ENCODE measurements at places on chromosomes 4 and X.

DNA sequence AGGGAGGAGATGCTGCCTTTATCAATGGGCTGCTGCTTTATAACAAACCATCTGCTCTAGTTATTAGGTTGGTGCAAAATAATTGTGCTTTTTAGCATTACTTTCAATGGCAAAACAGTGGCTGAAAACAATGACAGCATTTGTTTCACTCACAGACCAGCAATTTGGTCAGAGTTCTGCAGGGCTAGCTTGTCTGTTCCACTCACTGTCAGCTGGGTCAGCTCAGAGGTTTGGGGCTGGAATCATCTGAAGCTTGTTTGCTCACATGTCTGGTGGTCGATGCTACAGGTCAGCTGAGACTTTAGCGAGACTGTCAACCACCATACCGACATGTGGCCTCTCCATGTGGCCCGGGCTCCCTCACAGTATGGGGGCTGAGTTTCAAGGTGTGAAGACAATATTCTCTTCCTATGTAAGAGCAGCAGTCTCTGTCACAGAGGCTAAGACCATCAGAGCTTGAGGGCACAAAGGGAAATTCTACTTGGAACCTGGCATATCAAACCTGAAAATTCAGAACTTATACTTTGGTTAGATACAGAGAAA, 81.3 kb upstream of the LIMCH1 start:
- no peak for DNase-seq

GRCh38 chr4:187354740-187355139, 631.1 kb upstream of the FAT1 start:
- no peak for DNase-seq

DNA sequence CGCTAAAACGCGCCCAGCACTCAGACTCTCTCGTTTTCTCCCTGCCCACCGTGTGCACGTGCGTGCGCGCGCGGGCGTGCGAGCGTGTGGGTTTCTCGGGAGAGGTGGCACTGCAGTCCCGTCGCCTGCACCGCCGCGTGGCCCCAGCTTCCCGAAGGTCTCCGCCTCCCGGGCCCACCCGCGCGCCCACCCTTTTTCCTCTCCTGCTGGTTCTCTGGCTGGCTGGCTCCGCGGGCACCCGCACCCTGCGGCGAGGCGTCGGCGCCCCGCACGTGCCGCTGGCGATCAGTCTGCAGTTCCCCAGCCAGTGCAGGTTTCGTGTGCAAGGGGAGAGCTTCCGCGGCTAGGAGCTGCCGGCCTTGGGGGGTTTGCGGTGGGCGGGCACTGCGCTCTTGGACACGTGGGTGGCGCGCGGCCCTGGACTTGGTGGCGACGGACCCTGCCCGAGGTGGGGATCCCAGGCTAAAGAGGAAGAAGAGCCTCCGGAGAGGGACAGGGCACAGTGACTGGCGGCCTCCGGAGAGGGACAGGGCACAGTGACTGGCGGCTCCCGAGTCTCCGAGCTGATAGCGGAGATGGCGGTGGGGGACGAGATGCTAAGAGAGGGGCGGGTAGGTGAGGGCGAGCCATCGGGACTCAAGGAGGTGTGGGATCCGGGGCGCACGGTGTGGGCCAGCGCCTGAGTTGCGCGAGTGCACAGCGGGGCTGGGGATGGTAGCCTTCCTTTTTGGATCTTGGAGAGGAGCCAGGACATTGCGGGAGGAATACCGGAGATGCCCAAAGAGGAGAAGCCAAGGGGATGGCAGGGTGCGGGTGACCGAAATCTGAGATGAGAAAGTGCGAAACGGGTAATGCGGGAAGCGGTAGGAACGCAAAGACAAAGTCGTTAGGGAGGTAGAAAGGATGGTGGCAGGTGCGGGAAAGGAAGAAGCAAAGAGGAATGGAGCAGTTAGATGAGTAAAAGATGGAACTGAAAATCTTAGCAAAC, at the start of gene FAM184B:
FAM184B (minus strand) TSS at position 322 of the 988 bp plus-strand sequence. CDS start 322 bp downstream, outside the sequence.
- no peak for DNase-seq

DNA sequence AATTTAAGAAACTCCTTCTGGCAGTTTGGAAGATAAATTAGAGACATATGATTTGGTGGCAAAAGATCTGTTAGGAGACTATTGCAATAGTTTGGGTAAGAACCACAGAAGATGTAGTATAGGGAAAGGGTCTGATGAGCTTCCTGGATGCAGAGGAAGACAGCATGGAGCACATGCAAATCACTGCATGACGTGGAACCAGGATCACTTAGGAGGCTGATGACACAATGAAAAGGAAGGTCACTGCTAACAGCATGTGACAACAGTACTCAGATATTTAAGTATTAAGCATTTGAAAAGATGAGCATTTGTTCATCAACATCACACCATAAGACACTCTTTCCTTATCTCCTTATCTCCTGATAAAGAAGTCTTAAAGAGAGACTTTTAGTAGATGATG, 167.8 kb upstream of the LDB2 start:
- DNase-seq = no peak

DNA sequence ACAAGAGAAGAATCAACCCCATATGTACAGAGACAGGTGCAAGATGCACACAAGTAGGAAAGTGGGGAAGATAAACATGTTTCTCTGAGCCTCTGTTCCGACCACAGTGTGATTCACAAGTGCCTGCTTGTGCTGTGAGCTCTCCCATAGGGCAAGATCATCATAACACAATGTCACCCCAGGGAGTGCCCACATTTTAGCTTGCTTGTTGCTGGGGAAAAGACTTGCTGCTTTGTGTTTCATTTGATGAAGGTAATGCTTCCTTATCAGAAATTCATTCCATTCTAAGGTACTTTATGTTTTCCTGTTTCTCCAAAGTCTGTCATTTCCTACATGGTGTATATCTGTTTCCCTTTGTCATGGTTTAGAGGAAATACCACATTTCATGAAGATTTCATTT, 304.5 kb upstream of the DIPK2B start:
- no peak for DNase-seq

DNA sequence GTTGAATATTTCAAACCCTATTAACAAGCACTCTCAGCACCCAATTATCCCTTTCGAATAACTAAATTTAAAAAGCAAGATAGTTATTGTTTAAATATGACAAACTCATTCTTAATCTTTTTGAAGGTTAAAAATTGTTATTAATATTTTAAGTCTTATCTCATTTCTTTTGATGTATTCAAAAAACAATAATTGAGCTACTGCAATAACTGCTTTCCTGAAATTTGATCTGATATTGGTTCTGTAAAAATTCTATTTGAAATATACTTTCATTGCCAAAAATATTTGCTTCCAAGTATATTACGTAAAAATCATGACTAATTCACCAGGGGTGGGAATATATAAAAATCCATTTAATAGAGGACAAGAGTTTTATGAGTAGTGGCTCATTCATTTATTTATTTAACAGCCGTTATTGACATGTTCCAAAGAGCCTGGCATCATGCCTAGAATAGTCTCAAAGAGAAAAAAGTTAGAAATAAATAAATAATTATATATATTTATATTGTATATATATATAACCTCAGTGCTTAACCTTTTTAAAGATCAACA, 34.4 kb downstream of the GLRA3 start:
- no peak for DNase-seq

DNA sequence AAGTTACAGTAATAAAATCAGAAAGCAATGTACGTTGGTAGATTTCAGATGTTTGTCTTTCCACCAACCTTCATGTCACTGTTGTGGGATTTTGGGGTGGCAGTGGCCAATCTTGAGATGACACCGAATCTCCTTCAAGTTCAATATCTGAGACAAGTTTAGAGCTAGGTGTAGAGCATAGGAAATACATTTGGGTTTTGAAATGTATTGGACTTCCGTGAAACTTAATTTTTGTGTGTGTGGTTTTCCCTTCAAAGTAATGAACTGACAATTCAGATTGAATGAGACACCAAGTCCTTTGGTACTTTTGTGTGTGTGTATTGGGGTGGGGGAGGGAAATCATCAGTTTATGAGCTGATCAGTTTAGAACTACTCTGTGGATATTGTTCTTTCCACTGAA, 1.8 kb downstream of the WDR44 start:
- DNase-seq = no peak

GRCh38 chr4:157115613-157116335, 39.8 kb downstream of the GLRB start:
- DNase-seq = no peak

DNA sequence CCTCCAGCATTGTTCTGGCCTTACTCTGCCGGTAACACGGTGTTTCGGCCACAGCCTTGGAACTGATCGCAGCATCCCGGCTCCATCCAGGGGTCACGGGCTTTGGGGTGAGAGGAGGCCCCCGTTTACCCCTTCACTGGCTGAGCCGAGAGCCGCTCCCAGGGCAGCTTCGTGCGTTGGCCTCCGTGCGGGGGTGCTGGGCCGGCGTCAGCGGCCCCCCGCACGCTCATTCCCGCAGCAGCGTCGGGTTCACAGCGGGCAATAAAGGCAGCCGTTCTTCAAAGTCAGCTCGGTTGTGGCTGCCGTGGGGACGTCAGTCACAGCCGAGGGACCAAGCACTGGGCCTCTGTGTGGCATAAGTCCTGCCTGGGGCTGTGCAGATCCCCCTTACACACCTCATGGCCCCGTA, 25.3 kb upstream of the PLCXD1 start:
- no peak for DNase-seq

DNA sequence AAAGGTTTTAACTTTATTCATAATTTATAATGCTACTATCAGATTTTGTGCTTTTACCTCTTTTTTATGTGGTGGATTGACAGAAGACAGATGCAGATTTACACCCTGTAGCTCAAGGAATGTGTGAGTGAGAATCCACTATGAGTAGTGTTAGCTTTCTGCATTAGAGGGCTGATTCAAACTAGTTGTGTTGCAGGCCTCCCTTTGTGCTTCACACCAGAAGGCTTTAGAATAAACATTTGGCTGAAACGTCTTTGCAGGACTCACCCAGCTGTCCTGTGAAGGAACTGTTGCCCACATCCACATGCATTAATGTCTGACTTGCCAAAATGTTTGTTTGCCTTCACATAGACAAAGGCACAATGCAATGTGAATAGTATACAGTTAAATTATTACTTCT, 127.0 kb downstream of the PCDH7 start:
- no peak for DNase-seq

DNA sequence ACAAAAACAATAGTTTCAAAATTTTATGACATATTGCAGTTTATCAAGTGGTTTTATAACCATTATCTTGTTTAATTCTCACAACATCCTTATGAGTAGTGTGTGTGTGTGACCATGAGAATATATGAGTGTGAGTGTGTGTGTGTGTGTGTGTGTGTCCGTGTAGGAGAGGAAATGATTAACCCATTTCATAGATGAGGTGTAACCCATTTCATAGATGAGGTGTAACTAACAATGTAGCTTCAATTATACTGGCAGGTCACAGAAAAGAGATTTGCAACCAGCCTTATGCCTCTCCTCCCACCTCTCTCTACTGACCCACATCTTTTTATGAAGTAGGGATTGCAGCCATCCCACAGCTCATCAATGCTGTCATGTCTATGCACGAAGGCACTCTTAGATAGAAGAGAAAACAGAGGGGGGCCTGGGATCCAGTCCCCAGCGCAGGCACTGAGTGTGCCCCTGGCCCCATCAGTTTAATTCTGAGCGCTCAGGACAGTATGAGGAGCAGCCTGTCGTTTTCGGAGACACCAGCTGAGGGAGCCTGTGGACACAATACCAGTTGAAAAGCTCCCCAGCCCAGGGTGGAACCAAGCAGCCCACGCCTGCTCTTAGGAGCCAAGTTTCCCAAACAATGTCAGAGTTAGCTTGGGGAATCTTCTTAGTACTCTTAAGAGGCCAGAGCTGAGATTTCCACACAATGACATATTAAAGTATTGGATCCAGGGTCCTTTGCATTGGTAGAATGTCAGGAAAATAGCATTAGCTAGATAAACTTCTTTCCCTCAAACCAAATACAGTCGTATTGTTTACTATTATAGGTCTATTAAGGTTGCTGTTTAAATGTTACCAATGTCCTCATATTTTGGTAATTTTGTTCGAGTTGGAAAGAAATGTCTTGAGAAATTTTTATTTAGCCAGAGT, 88.6 kb downstream of the PALLD start:
- no peak for DNase-seq

DNA sequence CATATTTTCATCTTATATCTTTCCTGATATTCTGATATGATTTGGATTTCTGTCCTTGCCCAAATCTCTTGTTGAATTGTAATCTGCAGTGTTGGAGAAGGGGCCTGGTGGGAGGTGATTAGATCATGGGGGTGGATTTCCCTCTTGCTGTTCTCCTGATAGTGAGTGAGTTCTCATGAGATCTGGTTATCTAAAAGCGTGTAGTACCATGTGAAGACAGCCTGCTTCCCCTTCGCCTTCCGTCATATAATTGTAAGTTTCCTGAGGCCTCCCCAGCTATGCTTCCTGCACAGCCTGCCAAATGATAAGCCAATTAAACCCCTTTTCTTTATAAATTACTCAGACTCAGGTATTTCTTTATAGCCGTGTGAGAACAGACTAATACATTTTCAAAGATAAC, 77.2 kb downstream of the ANKRD50 start:
- no peak for DNase-seq

GRCh38 chrX:135403374-135403773, 18.4 kb upstream of the SMIM10L2A start:
- no peak for DNase-seq

DNA sequence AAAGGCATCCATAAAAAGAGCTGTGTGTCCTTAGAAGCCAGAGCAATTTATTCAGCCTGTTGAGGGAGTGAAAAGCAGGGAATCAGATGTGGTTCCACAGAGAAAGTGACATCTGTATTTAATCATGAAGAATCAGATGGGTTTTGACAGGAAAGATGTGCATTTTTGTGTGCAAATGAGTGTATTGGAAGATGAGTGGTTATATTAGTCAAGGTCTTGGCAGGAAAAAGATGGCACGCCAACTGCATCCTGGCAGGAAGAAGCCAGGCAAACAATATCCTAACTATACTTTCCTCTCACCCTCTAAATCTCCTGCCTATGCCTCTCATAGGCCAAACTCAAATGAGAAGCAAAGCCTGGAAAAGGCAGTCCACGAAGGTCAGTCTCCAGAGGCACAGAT, 59.1 kb downstream of the SCFD2 start:
- DNase-seq = no peak

DNA sequence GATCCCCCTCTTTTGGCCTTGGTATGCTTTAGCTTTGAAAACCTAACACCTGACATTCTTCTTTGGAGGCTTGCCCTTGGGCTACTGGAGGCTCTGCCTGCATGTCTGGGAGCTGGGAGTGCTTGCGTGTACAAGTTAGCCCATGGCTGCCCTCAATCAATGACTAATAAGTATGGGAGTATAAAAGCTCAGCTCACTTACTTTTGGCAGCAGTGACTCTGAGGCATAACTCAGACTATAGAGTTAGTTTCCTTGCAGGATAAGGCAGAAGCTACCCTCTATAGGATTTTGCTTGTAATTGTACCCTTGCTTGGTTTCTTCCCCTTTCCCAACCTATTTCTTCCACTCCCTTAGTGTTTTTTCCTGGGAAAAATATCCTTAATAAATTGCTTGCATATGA, 247.9 kb downstream of the PPP1R2C start:
- no peak for DNase-seq

DNA sequence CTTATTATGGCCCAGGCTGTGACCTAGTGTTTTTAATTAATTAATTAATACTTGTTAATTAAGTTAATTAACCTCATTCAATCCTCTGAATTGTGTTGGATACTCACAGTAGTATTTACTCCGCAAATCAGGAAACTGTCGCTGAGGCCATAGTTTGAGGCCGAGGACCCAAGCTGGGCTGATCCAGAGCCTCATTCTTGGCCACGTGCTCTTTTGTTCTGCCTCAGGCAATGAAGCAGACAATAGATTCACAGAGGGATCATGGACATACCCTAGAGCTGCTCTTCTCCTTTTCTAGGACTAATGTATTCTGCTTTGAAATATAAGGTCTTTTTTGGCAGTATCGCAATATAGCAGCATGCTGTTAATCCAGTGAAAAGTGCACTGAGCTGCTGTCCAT, 24.0 kb upstream of the SNCA start:
- no peak for DNase-seq

- DNase-seq = no peak
These were observed 218.6 kb upstream of the FAM47A start for GRCh38 chrX:34350561-34351335.

Measured in stimulated activated CD4-positive, alpha-beta T cell treated with anti-CD3 and anti-CD28 coated beads, TNF-alpha, amount 100 ng/mL, for 48 hours (primary cell).